Adrenal gland (tissue), 19 donors: ENCODE measurements at places on chromosomes 3 and 15. TPM values are rescaled to one million over a fixed set of nuclear protein-coding genes. Genes with fewer than 3 reads are reported as not detected.
A peak's percentile ranks its signal among the peaks of the same experiment; 100 is the strongest.

Gene CNTN4
- 1.1 TPM for total RNA-seq

Gene ATP10A
- 15.1 TPM for total RNA-seq

DNA sequence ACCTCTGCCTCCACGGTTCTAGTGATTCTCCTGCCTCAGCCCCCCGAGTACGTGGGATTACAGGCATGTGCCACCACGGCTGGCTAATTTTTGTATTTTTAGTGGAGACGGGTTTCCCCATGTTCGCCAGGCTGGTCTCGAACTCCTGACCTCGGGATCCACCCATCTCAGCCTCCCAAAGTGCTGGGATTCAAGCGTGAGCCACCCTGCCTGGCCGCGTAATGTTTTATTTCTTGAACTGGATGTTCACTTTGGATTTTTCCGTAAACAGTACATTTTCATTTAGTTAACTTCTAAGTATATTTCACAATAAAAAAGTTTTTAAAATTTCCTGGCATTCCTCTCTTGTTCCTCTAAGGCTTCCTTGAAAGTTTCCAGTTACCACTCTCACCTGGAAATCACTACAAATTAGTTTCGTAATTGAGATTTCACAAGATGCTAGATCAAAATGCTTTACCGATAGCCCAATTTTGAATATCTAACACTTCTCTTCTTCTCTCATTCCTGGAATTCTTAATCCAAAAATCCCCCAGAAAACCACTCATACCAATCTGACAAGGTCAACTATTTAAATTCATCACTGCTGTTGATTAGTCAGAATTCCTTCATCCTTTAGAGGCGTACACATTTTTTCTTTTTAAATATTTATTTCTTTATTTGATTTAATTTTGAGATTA lies 44.7 kb upstream of the INO80 start:
- no peak for DNase-seq

GRCh38 chr3:14371573-14372474 lies 30.6 kb upstream of the SLC6A6 start:
- peak; percentile 93 for DNase-seq

DNA sequence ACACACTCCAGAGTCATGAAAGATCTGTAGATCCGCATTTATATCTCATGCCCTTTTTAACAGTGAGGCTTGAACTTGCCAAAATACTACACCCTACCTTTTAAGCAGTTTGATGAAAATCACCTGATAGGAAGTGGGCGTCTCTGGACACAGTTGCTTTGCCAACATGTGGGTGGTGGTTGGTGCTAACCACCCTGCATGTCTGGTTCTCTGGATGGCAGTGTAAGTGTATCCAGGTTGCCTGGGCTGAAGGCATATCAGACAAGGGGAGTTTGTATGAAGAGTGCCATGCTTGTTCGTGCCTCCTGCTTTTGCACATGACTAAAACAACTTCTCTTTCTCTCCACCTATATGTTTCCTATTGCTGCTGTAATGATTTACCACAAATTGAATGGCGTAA lies 159.6 kb downstream of the GHSR start:
- no peak for DNase-seq

- DNase-seq: no peak
Measured at GRCh38 chr3:182810574-182811268, 17.4 kb downstream of the ATP11B start.
